ENCODE measurements at places on chromosomes 2 and 18.

DNA sequence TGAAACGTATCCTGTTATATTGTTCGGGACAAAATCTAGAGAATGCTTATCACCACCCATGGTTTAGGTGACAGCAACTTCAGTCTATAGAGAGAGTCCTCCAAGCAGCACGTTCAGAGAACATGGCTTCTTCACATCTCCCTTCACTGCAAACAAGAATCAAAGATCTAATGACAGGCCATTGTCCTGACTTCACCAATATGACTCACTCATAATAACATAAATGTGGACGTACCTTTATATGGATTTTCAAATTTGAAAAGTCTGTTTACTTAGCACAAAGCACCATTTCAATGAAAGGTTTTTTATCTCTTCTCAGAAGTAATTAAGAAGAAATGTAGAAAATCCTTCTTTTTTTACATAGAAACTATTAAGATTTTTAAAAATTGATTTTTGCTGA, 46.7 kb downstream of the KLF7 start:
- no peak for DNase-seq

GRCh38 chr2:151796774-151797173, 31.4 kb downstream of the ARL5A start:
- DNase-seq: no peak

DNA sequence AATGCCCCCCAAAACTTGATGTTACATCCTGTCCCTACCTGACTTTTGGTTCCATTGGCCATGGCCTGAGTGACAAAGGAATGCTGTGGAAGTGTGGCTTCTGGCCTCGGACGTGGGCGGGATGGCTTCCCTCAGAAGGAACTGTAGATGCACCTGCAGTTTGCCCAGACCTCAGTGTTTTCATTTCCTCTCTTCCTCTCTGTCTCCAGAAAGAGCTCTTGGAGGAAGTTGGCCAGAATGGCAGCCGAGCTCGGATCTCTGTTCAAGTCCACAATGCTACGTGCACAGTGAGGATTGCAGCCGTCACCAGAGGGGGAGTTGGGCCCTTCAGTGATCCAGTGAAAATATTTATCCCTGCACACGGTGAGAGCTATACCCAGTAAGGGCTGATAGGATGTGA, 61.0 kb upstream of the TMEM87B start:
- DNase-seq: no peak

- no peak for DNase-seq
Measured at GRCh38 chr2:113058411-113058994, 495 bp upstream of the IL36RN start.
